ENCODE measurements at places on chromosomes 2 and 18.

DNA sequence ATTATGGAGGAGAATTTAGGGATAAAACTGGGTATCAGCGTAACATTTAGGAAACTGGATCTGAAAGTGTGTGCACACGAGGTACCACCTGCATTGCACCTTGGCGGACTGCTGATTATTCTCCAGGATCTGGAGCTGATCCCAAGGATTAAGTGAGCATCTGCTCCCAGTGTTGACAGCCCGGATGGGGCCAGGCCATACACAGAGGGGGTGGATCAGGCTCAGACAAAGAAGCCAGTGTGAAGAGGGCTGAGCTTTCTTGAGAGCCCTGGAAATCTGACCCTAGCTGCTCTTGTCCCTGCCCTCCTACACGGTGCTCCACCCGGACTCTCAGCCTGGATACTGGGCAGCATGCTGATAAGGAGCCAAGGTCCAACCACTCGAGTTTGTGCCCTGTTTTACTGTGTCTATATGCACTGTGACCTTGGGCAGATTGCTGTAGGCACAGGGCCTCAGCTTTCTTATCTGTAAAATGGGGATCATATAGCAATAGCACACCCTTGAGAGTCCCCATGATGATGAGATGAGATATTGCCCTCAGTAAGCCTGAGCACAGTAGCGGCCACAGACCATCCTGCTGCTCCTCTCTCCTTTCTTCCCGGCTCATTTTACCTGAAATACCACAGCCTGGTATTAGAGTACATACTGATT lies 396.8 kb upstream of the CELF4 start:
- DNase-seq = no peak

GRCh38 chr2:15675456-15676195 lies 84.0 kb downstream of the DDX1 start:
- DNase-seq = no peak

GRCh38 chr2:20423847-20424246 lies 23.0 kb upstream of the RHOB start:
- no peak for DNase-seq

- no peak for DNase-seq
Observed at GRCh38 chr18:54710074-54710899, 118.0 kb upstream of the RAB27B start.

- DNase-seq = peak; percentile 58
Observed at GRCh38 chr18:43271593-43272432, 5.5 kb downstream of the SYT4 start.

GRCh38 chr2:241579281-241579680 lies 20.7 kb downstream of the BOK start:
- DNase-seq = no peak

GRCh38 chr18:61782545-61782944 lies 110.3 kb downstream of the RNF152 start:
- DNase-seq = no peak

DNA sequence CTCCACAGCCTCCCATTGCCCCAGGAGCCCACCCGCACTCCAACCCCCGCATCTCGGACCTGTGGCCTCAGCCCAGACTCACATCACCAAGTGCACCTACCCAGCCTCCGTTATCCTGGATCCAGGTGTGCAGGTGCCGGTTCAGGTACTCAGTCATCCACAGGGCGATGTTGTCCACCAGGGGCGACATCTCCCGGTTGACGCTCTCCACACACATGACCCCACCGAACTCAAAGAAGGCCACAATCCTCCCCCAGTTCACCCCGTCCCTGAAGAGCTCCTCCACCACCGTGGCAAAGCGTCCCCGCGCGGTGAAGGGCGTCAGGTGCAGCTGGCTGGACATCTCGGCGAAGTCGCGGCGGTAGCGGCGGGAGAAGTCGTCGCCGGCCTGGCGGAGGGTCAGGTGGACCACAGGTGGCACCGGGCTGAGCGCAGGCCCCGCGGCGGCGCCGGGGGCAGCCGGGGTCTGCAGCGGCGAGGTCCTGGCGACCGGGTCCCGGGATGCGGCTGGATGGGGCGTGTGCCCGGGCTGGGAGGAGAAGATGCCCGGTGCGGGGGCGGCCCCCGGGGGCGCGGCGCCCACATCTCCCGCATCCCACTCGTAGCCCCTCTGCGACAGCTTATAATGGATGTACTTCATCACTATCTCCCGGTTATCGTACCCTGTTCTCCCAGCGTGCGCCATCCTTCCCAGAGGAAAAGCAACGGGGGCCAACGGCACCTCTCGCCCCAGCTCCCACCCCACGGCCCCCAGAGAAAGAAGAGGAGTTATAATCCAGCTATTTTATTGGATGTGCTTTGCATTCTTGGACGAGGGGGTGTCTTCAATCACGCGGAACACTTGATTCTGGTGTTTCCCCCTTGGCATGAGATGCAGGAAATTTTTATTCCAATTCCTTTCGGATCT lies 1.3 kb downstream of the BCL2 start:
- DNase-seq = peak; percentile 68

DNA sequence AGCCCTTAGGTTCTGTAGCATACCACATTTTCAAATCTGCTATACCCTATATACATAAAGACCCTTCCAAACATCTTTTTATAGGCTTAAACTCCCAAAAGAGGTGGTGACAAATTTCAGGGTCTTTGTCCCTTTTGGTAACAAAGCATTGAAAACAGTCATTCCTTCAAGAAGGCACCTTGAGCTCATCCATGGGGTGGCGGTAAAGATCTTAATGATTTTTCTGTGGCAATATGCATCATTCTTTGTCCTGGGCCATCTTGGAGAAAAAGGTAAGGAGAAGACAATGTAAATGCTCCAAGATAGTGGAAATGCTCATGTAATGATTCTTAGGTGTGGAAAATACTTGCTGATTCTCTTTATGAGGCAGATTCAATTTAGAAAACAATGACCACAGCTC lies 890.5 kb downstream of the CNTNAP5 start:
- no peak for DNase-seq

GRCh38 chr2:173300458-173300857 lies 54.2 kb upstream of the CDCA7 start:
- no peak for DNase-seq

- DNase-seq = no peak
Observed at GRCh38 chr2:100840519-100840918, 20.6 kb downstream of the NPAS2 start.

DNA sequence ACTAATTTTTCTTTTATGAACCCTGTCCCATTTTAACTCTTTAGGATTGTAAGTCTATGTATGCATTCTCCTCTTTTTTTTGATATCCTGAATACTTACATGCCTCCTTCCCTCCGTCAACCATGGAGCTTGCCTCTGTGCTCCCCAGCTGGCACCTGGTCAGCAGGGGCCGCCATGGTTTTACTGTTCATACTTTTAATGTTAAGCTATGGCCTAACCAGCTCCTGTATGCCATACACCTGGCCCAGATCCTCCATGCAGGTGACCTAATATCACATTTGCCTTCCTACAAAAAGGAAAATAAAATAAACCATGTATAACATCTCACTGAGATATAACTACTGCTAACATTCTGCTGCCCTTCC lies 283.1 kb upstream of the TRIB2 start:
- no peak for DNase-seq

- DNase-seq = no peak
Observed at GRCh38 chr2:21633911-21634310, 510.1 kb downstream of the TDRD15 start.

DNA sequence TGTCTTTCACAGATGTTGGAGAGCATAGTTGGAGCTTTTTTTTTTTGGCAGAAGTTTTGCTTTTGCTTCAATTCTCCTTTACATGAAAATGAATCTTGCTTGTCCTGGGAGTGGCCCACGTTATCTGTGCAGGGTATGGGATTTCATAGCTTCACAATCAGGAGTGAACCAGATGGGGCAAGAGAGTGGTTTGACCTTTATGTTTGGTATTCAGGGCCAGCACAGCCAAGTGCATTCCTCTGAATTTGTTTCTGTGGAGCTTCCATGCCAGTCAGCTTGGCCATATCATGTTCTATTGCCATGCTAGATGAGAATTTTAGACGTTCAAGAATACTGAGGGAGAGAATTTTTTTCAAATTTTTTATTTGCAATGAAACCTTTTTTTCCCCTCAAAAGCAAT lies 116.6 kb downstream of the PRPF40A start:
- no peak for DNase-seq

GRCh38 chr2:128563348-128563687 lies 244.7 kb upstream of the HS6ST1 start:
- DNase-seq = no peak

DNA sequence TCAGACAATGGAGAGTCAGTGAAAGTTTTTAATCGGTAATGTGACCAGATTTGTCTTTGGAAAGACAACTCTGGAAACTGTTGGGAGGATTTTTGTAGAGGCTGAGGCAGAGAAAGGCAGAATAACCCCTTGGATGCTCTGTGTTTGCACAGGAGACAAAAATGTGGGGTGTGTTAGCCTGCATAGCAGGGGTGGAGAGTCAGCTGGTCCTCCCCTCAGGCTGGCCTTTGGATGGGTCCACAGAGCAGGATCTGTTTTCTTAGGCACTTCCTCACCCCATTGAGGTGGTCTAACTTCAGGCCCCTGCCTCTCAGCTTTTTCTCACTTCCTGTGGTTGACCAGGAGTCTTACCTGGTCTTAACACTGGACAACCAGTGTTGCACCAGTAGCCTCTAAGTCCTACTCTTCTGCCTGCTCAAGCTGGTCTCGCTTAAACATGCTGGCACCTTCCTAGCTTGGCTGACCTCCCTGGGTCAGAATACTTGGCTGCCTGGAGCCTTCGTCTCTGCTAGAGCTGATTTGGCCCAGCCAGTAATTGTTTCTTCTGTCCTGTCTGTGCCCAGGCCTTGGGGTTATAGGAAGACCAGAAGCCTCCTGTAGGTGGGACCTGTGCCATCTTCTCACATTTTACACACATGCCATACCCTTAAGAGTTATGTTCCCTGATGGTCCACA lies 259.8 kb upstream of the RASGRP3 start:
- DNase-seq = no peak

- peak; percentile 50 for DNase-seq
Observed at GRCh38 chr18:31610286-31611205, 18.9 kb downstream of the TTR start.

Measured in endothelial cell (in vitro differentiated cells).